Subcutaneous adipose tissue (tissue), 4 donors: ENCODE measurements at places on chromosomes 1 and 21. TPM values are rescaled to one million over a fixed set of nuclear protein-coding genes. Genes with fewer than 3 reads are reported as not detected.

The SGIP1 gene
- total RNA-seq: 15.1 TPM

The FCRL4 gene
- not detected for total RNA-seq

The SPRR2G gene
- total RNA-seq: not detected

The KIAA0040 gene
- 38.1 TPM for total RNA-seq

The OR10Z1 gene
- not detected for total RNA-seq
